WTC11 (cell line): ENCODE measurements at places on chromosomes 3 and 15. TPM values are rescaled to one million over a fixed set of nuclear protein-coding genes. Genes with fewer than 3 reads are reported as not detected.
A peak's percentile ranks its signal among the peaks of the same experiment; 100 is the strongest.

TRPM1 gene
- 0.32 to 1.2 TPM (median 0.77 TPM) in 3 replicates for total RNA-seq

ARGFX gene
- not detected in 3 replicates for total RNA-seq

DUOXA2 gene
- 0.11 TPM in 1 of 3 replicates, not detected in the others for total RNA-seq

SIDT1 gene
- total RNA-seq: 0.21 to 0.23 TPM (median 0.22 TPM) in 3 replicates

DNA sequence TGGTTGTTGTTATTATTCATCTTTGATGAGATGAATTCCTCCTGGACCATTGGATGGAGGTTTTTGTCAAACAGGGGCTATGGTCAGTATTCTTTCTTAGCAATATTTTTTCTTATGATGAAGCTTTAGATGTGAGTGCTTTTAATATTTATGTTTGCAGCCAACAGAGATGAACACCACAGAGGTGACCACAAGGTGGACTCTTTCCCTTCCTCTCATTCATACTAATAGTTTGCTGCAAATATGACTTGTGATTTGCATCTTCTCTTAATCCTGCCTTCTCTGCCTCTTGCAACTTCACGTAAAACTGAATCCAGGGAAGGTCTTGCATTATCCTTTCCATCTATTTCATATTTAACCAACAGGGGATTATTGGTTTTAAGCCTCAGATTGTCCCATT is 473.1 kb upstream of the UBE2E2 start:
- DNase-seq: no peak
- H3K27me3 ChIP-seq: no peaks in the 10 kb centered on the region; the same call in 1 of the 2 replicates
- H3K4me3 ChIP-seq: no peak overlapping the region
- no peaks in the 10 kb centered on the region for H3K36me3 ChIP-seq

DNA sequence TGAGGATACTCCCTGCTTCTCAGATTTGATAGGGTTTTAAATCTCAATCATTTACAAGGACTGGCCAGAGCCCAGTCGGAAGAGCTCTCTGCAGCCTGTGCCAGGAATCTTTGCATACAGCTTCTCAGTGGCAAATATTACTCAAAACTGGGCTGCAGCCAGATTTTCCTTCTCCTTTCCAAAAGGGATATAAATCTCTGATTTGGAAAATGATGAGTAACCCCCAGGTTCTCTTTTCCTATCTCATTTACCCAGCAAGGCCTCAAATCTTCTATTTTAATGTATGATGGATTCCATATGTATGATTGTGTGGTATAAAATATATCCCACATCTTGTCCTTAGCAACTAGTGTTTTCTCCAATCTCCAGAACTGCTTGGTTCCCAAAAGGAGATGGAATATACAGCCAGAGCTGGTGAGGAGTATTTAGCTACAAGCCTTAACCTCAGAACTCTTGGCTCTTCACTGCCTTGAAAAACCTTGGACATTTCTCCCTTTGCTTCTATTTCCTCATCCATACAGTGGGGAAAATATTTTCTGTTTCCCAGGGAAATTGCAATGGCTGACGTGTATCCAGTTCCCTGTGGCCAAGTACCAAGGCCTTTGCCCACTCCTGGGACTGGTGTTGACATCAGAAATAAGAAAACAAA is 114.4 kb downstream of the ATG7 start:
- no peak overlapping the region for H3K4me3 ChIP-seq
- H3K27ac ChIP-seq: no peak overlapping the region
- DNase-seq: no peak
- H3K36me3 ChIP-seq: no peaks in the 10 kb centered on the region

DNA sequence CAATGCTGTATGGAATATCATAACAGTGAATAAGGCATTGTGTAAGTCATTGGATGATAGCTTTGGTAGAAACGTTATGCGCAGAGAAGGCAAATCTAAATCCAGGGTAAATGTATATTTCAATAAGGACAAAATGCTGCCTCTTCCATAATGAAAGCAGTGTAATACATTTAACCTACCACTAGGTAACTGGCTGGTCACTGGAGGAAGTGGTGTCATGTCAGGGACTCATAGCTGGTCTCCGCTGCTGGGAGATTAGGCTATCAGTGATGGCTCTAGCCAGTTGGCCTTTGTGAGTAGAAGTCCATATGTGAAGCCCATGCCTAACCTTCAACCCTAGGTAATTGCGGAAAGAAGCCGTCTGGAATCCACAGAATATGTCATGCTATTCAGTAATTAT is 140.9 kb downstream of the NLGN1 start:
- H3K27ac ChIP-seq: no peak overlapping the region
- no peak for DNase-seq
- H3K27me3 ChIP-seq: no peaks in the 10 kb centered on the region
- no peak overlapping the region for H3K4me3 ChIP-seq
- H3K4me1 ChIP-seq: no peaks in the 10 kb centered on the region
- no peaks in the 10 kb centered on the region for H3K36me3 ChIP-seq

GRCh38 chr3:17580901-17581300 is 161.5 kb downstream of the TBC1D5 start:
- no peaks in the 10 kb centered on the region for H3K27me3 ChIP-seq
- no peak overlapping the region for H3K4me3 ChIP-seq
- H3K36me3 ChIP-seq: no peaks in the 10 kb centered on the region

DNA sequence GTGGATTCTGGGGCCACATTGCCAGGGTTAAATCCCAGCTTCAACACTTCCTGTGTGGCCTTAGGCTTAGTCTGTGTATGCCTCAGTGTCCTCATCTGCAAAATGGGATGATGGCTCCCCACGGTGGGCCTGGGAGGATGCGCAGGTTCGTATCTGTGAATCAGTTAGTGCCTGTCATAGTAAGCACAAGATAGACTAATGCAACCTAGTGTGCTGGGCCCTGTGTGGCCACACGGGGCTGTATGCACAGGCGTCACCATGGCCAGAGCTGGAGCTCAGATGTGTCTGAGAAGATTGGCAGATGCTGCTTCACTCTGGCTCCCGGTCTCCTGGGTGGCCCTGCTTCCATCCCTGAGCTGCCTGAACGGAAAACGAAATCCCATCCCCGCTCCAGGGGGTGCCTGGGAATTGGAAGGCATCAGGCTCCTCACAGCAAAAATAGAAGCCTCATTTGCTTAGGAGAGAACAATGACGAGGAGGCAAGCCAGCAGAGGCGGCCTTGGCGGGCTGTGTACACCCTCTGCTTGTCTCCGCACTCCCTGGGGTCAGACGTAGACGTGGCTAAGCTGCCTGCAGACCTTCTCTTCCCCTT is 103.6 kb downstream of the APBA2 start:
- H3K36me3 ChIP-seq: no peaks in the 10 kb centered on the region
- peaks cover 20% of the 10 kb centered on the region for H3K4me1 ChIP-seq
- peak overlapping the region; percentile 82 for H3K27ac ChIP-seq

ARHGEF26 gene
- total RNA-seq: 12.8 to 15.3 TPM (median 14.1 TPM) in 3 replicates

GRCh38 chr15:100476805-100477204 is 51.9 kb downstream of the CERS3 start:
- no peak overlapping the region for H3K4me3 ChIP-seq
- H3K4me1 ChIP-seq: no peaks in the 10 kb centered on the region
- H3K27ac ChIP-seq: no peak overlapping the region
- H3K36me3 ChIP-seq: peaks cover 21% of the 10 kb centered on the region

DNA sequence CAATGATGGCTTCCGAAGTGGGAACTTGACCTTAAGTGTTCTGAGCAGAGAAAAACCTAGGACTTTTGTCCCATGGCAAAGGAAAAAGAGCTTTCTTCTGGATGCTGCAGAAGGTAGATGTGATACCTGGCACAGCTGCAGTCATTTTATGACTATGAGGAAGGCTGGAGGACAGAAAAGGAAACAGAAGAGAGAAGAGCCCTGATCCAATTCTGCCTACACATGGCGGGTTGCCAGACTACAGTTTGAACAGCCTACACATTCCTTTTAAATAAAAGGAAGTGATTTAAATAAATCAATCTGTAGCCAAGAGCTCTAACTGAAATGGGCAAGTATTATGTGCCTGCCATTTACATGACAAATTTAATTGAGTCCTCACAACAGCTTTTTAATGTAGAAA is 43.6 kb upstream of the CHRNB4 start:
- DNase-seq: no peak
- H3K4me3 ChIP-seq: no peak overlapping the region
- H3K4me1 ChIP-seq: peaks cover 47% of the 10 kb centered on the region
- peaks cover 10% of the 10 kb centered on the region; the same call in 1 of the 2 replicates for H3K27me3 ChIP-seq

EBLN2 gene
- 2.3 to 4.3 TPM (median 3.1 TPM) in 3 replicates for total RNA-seq

DNA sequence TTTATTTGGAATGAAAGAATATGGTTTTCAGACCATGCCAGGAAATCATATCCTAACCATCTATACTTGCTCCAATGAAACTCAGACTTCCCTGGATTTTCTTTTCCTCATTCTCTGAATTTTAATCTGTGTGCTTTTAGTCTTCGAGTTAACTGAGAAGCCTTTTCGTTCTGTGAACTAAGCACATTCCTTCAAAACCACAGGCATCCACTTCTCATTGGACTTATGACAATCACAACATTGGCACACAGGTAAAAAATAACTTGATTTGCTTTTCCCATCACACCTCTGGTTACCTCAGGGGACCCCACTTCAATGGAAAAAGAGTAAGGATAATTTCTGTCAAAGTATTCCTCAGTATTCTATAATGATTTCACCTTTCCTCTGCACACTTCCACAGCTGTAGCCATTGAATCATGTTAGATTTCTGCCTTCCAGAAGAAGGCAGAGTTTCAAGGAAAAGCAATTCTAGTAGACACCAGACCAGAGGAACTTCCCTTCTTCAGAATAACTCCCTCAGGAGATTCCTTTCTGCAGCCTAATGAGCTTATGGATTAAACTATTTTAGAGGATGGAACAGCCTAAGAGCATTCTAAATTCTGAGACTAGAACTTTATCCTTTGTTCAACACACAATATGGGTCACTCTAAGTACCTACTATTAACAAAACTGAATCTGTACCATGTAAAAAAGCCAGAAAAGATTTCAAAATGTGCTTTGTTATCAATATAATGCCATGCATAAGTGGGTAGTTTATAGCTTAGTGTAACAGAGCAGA is 15.9 kb downstream of the COMMD2 start:
- no peak for DNase-seq
- H3K4me1 ChIP-seq: no peaks in the 10 kb centered on the region
- peaks cover 10% of the 10 kb centered on the region; the same call in 1 of the 2 replicates for H3K36me3 ChIP-seq
- no peak overlapping the region for H3K27ac ChIP-seq

DNA sequence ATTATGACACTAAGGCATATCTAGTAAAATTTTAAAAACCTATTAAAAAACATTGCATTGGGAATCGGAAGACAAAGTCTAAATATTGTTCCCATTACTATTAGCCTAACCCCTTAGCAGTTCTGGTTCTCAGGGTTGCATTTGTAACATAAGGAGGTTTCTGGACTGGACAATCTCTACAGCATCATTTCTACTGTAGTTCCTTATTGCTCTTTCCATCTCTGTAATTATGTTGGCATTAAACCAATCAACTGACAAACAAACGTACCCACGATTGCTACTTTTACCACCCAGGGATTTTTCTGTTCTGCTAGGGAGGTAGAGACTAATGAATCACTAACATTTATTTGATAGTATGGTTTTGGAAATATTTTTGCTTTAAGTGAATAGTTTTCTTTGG is 190.8 kb downstream of the CBLB start:
- no peaks in the 10 kb centered on the region for H3K27me3 ChIP-seq
- DNase-seq: no peak
- no peak overlapping the region for H3K27ac ChIP-seq
- H3K4me3 ChIP-seq: no peak overlapping the region
- peaks cover 23% of the 10 kb centered on the region for H3K36me3 ChIP-seq

LIPC gene
- not detected in 3 replicates for total RNA-seq

DNA sequence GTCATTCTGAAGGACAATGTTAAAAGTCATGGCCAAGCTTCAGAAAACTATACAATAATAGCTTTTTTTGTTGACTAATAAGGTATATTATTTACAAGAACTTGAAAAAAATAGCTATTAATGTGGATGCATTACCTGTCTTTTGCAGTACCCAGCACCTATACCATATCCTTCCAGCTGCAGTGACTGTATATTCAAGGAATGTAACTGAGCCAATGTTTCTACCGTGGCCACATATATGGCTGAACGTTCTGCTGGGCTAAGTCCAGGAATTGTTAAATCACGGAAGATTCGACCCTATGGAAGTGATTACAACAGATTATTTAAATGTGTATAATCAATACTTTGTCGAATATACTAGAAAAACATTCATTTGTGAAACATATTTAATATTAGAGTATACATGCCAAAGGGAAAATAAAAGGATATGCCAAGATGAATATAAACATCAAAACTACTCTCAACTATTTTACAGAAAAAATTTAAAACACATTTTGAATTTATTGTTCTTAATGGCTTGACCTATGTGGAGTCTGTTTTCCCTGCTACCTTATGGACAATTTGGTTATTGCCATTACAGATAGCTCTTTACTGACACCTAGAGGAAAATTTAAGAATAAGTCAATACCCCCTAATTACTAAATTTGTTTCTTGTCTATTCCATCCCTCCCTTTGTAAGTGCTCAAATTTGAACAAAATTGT is 17.6 kb downstream of the ACAD11 start:
- H3K4me1 ChIP-seq: no peaks in the 10 kb centered on the region
- H3K36me3 ChIP-seq: no peaks in the 10 kb centered on the region; the same call in 1 of the 2 replicates
- no peak overlapping the region for H3K27ac ChIP-seq
- no peaks in the 10 kb centered on the region for H3K27me3 ChIP-seq

SLC6A11 gene
- 0.85 to 1.5 TPM (median 1.1 TPM) in 3 replicates for total RNA-seq

PIGX gene
- 12.8 to 16.6 TPM (median 16.5 TPM) in 3 replicates for total RNA-seq

ISLR gene
- total RNA-seq: 0.50 to 0.63 TPM (median 0.62 TPM) in 3 replicates

- no peak for DNase-seq
- no peak overlapping the region for H3K27ac ChIP-seq
- peaks cover 36% of the 10 kb centered on the region for H3K4me1 ChIP-seq
- no peak overlapping the region for H3K4me3 ChIP-seq
These were observed 38.2 kb downstream of the TGFBR2 start for GRCh38 chr3:30644615-30645014.

DNA sequence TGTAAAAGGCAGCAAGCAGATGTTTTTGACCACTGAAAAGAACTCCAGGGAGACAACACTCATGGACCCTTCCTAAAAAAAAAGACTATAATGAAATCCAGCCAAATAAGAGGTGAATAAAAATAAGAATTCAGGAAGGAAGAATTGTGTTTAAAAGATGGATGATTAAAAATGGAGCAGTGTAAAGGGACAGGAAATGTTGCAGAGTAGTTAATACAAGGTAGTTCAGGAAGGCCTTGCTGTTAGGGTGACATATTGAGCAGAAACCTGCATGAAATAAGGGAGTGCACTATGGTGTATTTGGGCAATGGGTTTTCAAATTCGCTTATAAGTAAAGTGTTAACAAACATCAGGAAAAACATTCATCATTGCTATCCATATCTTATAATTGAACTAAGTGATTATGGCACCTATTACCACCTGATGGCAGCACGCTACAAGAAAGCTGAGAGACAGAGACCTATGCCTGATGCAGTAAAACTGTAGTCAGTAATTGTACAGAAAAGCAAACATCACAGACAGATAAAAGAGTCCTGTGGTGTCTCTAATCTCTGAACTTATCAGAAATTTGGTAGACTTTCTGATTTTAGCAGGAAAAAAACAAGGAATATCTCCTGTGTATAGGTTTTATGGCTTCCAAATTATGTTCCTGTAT is 5.8 kb upstream of the DBR1 start:
- peaks cover 39% of the 10 kb centered on the region for H3K27me3 ChIP-seq
- no peak overlapping the region for H3K4me3 ChIP-seq
- H3K27ac ChIP-seq: no peak overlapping the region

GRCh38 chr3:175338775-175339535 is 479.8 kb downstream of the NAALADL2 start:
- H3K27me3 ChIP-seq: no peaks in the 10 kb centered on the region
- H3K27ac ChIP-seq: 0 out of 2 replicates have a peak overlapping the region, but pooled peaks have one; percentile 22
- no peaks in the 10 kb centered on the region for H3K36me3 ChIP-seq
